ENCODE measurements at places on chromosomes 3 and 15. TPM values are rescaled to one million over a fixed set of nuclear protein-coding genes. Genes with fewer than 3 reads are reported as not detected.

DNA sequence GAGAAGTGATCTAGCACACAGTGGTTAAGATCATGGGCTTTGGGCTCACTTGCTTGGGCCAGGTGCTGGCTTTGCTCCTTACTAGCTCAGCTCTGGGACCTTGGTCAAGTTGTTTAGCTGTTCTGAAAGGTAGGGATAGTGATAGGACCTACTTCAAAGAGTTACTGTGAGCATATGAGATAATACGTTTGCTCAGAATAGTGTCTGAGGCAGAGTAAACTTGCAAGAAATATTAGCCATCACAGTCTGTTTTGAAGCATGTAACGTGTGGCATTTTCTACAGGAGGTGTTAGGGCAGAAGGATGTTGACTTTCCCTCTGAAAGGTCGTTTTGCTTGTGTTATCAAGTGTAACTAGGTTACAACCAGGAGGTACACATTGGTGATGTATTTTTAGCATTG is 34.5 kb upstream of the NFKBIZ start:
- DNase-seq = no peak

DNA sequence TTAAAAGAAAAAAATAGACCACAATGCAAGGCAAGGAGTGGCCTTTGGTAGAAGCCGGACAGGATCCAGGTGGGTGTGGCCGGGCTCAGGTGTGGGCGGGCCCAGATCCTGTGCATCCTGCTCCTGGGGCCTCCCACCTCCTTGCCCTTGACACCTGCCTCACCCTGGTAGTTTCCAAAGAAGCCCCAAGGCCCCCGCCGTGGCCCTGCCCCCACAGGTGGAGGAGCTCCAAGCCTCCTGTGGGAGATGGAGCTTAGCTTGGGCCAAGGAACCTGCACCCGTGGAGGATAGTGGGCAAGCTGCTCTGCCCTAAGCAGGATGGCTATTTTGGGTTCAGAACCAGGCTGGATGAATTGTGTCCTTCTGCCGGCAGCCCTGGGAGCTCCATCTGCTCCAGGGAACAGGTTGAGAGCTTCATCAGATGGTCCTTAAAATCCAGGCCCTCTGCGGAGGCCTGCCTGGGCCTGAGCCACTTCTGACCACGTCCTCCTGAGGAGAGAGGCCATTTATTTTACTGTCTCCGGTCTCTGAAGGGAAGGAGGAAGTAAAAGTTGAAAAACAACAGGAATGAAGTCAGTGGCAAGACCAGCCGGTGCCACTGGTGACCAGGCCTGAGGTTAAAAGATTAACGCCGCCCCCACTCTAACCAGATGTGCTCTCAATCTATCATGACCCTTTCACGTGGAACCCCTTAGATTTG is 53.9 kb upstream of the KLF13 start:
- no peak for DNase-seq

- DNase-seq = no peak
Measured at GRCh38 chr3:59256230-59256629, 206.4 kb upstream of the CFAP20DC start.

- DNase-seq = no peak
Measured at GRCh38 chr3:109059264-109059663, 58.7 kb downstream of the MORC1 start.

- DNase-seq = peak; percentile 34
Measured at GRCh38 chr3:112327371-112327951, 5.5 kb upstream of the CD200 start.

Gene EHHADH
- 3.2 TPM for polyA plus RNA-seq

Gene PLCH1
- polyA plus RNA-seq = 0.41 TPM

GRCh38 chr15:90915216-90915807 is 12.2 kb downstream of the MAN2A2 start:
- DNase-seq = no peak

Gene UNC45A
- polyA plus RNA-seq = 27.1 TPM

Gene HDGFL3
- 41.1 TPM for polyA plus RNA-seq

Gene HTR3E
- polyA plus RNA-seq = 0.14 TPM

Gene NIPA2
- 34.7 TPM for polyA plus RNA-seq

GRCh38 chr15:72516777-72517176 is 42.6 kb downstream of the ARIH1 start:
- DNase-seq = no peak

Gene CD96
- 0.23 TPM for polyA plus RNA-seq

Gene ZIC1
- polyA plus RNA-seq = 12.6 TPM

GRCh38 chr15:101647251-101647650 is 4.9 kb downstream of the TM2D3 start:
- DNase-seq = no peak

Gene ADCY5
- 3.7 TPM for polyA plus RNA-seq

Gene SUCNR1
- polyA plus RNA-seq = 0.10 TPM

GRCh38 chr3:191292243-191293015 is 36.8 kb upstream of the CCDC50 start:
- DNase-seq = no peak

Gene SLC26A6
- 8.8 TPM for polyA plus RNA-seq

GRCh38 chr15:78146425-78147154 is 2.6 kb upstream of the IDH3A start:
- DNase-seq = no peak

DNA sequence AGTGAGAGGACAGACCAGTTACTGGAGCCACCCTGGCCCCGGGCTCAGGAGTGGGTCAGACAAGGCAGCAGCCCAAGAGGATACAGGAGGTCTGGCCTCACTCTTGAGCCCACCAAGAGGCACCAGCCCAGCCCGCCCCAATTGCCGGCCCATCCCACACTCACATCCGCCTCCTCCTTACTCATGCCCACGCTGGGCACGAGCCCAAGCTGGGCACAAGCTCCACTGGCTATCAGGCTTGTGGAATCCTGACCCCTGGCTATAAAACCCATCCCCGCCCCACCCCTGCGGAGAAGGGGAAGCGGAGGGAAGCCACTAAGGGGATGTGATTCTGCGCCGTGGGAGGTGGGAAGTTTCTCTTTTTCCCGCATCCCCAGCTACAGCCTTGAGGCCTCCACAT is 25.9 kb downstream of the ADCY5 start:
- DNase-seq = no peak

GRCh38 chr3:181076558-181076957 is 87.0 kb upstream of the DNAJC19 start:
- DNase-seq = no peak

- no peak for DNase-seq
Measured at GRCh38 chr15:64146520-64146884, 5.0 kb upstream of the SNX22 start.

Gene MELTF
- polyA plus RNA-seq = 11.2 TPM

DNA sequence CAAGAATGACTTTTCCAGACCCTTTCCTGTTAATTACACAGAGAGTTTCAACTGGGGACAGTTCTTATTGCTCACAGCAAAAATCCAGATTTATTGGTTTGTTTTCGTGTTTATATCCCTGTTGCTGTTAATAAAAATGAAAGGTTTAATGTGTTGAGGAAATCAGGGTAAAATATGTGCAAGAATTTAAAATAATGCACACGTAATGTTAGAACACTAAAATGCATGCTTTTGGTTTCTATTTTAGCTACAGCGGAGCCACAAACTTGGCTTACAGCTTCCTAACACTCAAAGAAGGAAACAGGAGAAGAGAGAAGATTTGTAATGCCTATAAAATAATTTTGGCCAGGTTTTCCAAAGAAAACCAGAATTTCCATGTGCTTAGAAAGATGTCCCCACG is 62.7 kb downstream of the CASR start:
- no peak for DNase-seq

DNA sequence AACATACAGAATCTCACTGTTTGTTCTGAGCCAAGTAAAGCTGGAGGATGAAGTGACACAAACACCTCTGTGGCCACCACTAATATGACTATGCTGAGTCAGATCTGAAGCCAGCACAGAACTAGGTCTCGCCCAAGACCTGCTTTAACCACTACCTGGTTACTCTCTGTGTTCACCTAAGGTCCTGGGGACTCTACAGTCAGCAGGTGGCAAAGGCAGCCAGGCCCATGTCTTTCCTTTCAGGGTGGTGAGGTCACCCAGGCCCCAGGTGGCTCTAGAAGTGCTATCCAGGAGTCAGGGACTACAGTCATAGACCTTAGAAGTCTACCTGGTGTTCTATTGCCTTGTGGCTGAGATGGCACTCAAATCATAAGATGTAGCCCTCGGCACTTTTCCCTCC is 287.9 kb upstream of the ARRDC4 start:
- DNase-seq = no peak

GRCh38 chr3:35184775-35185174 is 454.6 kb upstream of the ARPP21 start:
- DNase-seq = no peak

DNA sequence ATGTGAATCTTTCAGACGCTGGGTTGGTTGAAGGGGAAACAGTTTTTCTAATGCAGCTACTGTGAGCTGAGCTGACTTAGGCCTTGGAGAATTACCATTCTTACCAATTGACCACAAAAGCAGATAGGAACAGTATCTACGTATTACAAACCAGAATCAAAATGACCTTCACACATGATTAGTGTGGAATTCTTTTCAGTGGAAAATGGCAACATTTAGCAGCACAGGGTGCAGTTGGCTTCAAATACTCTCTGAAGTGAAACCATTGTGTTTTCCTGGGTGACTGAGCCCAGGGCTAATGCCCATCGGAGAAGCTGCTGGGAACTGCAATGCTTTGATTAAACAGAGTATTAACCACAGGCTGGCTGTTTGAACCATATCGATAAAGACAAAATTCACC is 40.2 kb upstream of the GOLGA8J start:
- DNase-seq = no peak

DNA sequence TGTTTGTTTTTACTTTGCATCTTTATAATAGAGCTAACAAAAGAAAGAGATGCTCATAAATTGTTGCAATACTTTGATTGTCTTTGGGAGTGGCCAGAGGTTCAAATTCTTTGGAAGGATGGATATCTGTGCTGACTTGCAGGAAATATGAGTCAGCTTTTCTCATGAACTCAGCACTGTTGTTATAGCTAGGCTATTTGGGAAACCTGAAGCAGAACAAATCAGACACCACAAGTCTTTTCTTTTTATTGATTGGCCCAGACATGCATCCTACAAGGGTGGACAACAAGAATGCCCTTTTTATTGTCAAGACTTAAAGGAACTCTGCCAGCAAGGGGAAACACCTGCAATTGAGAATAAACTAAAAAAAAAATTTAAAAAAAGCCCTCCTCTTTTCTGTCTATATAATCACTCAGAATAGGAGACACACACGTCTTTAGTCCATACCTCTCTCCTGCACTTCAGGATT is 4.6 kb upstream of the DENND4A start:
- DNase-seq = no peak

GRCh38 chr3:41120460-41120859 is 78.8 kb upstream of the CTNNB1 start:
- DNase-seq = no peak

Gene LOXL1
- 35.3 TPM for polyA plus RNA-seq

GRCh38 chr15:46304321-46304720 is 669.5 kb downstream of the SQOR start:
- no peak for DNase-seq
